ENCODE measurements at places on chromosomes 5 and 9. TPM values are rescaled to one million over a fixed set of nuclear protein-coding genes. Genes with fewer than 3 reads are reported as not detected.

- DNase-seq: no peak
Measured at GRCh38 chr9:79600466-79600865, 28.7 kb downstream of the TLE4 start.

DNA sequence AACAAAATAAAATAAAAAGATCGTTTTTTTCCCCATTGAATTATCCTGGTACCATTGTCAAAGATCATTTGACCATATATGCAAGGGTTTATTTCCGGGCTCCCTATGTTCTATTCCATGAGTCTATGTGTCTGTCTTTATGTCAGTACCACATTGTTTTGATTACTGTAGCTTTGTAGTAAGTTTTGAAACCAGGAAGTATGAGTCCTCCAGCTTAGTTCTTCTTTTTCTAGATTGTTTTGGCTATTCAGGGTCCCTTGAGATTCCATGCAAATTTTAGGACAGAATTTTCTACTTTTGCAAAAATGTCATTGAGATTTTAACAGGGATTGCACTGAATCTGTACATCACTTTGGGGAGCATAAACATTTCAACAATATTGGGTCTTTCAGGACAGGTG lies 18.7 kb upstream of the EEIG1 start:
- no peak for DNase-seq

The CNTFR gene
- 7.8 TPM for total RNA-seq

The ADAMTS12 gene
- total RNA-seq: 1.7 TPM

The DROSHA gene
- total RNA-seq: 35.4 TPM

DNA sequence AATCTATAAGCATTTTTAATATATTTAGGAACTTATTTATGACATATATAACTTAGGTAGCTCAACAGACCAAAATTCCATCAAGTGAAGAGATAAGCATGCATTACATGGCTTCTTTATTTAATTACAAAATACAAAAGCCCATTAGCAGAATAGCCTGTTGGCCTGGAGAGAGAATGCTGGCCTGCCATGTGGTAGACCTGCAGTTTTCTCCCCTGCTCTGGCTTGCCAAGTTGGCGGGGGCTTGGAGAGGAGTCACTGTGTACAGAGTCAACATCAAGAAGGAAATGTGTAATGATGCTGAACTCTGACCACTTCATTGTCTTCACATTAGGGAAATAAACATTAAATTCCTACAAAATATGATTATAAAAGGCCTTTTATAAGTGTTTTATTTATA lies 69.8 kb upstream of the CNTLN start:
- no peak for DNase-seq

DNA sequence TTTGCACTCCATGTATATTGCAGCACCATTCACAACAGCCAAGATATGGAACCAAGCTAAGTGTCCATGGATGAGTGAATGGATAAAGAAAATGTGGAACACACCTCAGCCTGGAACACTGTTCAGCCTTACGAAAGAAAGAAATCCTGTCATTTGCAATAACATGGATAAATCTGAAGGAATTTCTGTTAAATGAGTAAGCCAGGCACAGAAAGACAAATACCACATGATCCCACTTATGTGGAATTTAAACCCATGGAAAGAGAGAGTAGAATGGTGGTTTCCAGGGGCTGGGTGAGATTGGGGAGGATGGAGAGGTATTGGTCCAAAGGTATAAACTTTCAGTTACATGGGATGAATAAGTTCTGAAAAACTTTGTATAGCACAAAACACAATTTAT lies 228.9 kb upstream of the CD180 start:
- no peak for DNase-seq

The MYOT gene
- 11.7 TPM for total RNA-seq

DNA sequence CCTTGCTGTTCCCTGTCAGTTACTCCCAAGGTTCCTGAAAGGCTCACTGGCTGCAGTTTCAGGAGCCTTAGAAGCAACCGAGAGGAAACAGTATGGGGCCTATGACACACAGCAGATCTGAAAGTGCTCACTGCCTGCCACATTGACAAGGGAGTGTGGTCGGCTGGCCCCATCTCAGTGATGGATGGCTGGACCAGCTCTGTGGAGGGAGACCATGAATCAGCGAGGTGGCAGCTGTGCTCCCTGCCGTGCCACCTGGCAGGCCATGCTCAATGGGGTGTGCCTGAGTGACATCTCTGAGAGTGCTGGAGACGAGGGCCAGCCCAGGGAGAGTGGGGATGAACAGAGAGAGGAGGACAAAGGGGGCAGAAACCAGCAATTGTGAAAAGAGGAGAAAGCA lies 49.1 kb downstream of the DOCK2 start:
- no peak for DNase-seq

- DNase-seq: no peak
Measured at GRCh38 chr5:135047347-135047695, 13.3 kb upstream of the PITX1 start.

The SPDL1 gene
- total RNA-seq: 3.4 TPM

- DNase-seq: no peak
Measured at GRCh38 chr5:53749621-53750020, 189.2 kb downstream of the NDUFS4 start.

- no peak for DNase-seq
Measured at GRCh38 chr9:19643875-19644274, 145.0 kb downstream of the SLC24A2 start.

GRCh38 chr9:26807161-26807560 lies 85.4 kb downstream of the CAAP1 start:
- no peak for DNase-seq

- DNase-seq: no peak
Measured at GRCh38 chr9:97109194-97109811, 70.4 kb upstream of the CTSV start.

- no peak for DNase-seq
Measured at GRCh38 chr5:119280380-119280779, 75.4 kb upstream of the TNFAIP8 start.

The FBXO4 gene
- 3.8 TPM for total RNA-seq

Measured in Right ventricle myocardium superior (tissue), 1 donor.